ENCODE measurements at places on chromosomes 12 and 14.
A peak's percentile ranks its signal among the peaks of the same experiment; 100 is the strongest.

GRCh38 chr12:116861320-116861719, 19.9 kb downstream of the HRK start:
- peak; percentile 10 for DNase-seq

DNA sequence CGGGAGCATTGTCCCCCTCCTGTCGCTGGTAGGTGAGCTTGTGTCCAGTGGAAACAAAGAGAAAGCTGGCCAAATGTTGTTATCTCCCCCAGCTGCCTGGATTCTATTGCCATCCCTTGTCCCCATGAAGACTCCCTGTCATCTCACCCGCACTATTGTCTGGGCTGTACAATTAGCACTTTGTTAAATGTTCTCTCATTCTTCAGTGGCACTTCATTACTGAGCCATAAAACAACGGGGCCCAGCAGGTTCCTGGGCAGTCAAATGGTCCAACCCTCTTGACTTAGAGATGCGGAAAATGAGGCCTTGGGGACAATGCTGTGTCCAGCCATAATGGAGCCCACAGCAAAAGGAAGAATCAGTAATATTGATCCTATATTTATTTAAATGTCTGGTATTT, 13.2 kb upstream of the COL2A1 start:
- DNase-seq, result no peak

- no peak for DNase-seq
Observed at GRCh38 chr12:2805143-2805520, 7.3 kb upstream of the ITFG2 start.

- no peak for DNase-seq
Observed at GRCh38 chr14:80924365-80925103, 17.0 kb downstream of the CEP128 start.

DNA sequence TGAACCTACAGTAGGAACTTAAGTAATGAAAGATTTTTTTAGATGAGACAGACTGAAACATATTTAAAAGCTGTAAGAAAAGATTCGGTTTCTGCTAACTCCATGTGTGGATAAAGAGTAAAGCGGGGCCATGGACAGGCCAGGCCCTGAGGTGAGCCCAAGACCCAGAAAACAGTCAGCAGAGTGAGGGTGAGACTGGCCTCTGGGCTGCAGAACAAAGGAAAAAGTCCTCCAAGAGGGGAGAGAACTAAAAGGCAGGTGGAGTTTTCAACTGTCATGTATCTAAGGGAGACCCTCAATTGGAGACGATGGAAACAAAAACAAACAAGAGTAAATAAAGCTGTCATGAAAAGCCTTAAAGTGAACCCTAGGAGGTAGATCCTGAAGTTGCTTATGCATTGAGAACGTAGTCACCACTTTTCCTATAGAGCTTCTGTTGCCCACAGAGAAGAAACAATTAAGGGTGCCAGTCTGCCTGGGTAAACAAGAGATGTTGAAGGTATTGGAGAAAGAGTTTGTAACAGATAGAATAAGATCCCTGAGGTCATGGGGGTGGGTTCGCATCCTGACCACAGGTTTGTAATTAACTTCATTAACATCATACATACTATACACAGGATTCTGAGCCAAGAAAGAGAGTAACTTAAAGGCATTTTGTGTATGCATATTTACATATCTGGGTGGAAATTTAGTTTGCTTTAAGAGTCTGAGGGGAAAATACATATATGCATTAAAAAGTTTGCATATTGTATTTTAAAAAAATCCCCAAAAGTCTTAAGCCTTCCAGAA, 268.7 kb upstream of the PDE3A start:
- DNase-seq, result no peak

DNA sequence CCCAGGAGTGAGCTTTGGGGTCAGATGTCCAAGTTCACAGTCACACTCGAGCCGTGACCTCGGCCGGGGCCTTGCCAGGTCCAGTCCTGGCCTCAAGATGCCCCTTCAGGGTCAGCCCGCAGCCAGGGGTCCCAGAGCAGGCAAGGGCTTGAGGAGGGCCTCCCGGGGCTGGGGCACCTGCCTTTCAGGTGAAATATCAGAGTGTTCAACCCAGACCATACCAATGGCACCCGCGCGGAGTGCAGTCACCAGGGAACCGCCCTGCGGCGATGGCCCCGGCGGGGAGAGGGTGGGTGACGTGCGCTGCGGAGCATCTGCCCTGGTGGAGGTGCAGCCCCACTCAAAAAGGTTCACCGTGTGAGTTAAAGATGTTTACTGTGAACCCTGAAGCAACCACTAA, 16.9 kb downstream of the LRCOL1 start:
- no peak for DNase-seq

DNA sequence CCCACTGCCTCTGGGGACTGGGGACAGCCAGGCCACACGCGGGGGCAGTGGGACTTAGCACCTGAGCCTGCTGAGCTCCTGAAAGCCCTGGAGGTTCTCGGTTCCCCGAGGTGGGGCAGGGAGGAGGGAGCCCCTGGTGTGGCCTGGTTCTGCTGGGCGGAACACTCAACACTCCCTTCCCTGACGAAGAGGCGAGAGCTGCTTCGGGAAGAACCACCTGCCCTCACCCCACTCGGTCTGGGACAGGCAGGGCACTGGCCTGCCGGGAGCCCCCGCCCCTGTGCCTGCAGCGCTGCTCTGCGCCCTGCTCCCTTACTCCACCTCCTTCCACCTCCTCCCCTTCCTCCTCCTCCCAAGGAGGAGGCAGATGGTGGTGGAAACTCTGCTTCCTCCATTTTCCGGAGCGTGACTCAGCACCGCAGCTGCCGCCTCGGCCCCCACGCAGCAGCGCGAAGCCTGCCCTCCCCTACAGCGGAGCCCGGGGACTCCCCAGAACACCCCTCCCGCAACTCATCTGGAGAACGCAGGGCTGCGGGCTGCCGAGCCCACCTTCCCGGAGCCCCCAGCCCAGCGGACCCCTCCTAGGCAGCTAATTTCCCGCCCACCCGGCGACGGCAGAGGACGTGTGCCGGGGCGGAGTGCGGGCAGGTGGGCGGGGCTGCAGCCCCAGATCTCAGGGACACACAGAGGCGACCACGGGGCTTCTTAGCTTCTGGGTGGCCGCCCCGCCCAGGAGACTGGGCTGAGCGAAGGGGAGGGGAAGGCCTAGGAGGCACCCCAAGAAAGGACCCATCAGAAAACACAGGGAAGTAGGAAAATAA, 11.7 kb upstream of the INF2 start:
- peak; percentile 66 for DNase-seq

DNA sequence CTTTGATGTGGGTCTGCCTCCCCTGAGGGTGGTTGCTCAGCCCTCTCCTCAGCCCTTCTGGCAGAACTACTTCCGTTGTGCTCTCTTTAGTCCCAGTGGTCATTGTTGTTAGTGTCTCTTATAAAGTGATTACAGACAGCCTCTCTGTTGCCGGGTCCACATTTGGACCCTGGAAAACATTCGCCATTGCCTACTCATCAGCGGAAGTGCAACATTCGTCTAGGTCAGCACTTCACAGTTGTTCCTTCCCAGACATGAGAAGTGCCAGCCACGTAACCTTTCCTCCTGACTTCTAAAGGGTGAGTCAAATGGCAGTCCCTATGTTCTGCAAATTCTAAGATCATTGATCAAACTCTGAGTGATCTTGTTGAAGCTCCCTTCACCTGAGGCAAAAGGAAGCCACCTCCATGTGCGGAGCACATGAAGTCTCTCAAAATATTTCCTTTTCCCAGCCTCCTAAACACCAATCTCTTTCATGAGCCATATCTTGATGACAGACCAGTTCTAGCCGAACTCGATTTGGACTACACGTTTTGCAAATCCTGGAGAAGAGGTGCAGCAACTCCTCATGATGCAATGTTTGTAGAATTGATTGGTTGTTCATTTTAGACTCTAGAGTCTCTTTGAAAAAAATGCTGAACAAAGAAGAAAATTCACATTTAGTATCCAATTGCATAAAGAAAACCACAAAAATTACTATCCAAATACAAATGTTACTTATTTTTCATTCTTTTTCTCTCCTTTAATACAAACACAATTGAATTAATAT, 163.8 kb downstream of the RPL10L start:
- no peak for DNase-seq

DNA sequence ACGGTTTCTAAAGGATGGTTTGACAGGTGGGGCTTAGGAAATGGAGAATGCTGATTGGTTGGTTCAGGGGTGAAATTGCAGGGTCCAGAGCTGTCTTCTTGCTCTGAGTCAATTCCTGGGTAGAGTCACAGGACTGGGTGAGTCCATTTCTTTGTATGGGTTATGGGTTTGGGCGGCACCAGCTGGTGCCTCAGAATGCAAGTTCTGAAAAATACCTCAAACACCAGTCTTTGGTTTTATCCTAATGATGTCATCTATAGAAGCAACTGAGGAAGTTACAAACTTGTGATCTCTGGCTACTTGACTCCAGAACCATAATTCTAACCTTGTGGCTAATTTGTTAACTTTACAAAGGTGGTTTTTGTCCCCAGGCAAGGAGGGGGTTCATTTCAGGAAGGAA, 47.6 kb upstream of the EIF5 start:
- DNase-seq, result no peak

DNA sequence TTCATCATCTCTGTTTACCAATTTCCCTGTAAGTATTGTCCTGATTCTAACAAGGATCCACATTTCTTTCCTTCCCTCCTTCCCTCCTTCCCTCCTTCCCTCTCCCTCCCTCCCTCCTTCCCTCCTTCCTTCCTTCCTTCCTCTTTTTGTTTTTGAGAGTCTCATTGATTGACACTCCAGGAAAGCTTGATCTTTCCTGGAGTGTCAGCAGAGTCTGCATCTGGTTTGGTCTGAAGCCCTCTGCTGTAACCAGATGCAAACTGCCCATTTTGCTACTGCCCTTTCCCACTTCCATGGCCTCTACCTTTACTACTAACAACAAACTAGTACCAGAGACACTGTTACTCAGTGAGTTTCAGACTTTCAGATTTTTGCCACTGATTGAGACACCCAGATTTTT, 14.4 kb upstream of the OR6C65 start:
- DNase-seq, result no peak

DNA sequence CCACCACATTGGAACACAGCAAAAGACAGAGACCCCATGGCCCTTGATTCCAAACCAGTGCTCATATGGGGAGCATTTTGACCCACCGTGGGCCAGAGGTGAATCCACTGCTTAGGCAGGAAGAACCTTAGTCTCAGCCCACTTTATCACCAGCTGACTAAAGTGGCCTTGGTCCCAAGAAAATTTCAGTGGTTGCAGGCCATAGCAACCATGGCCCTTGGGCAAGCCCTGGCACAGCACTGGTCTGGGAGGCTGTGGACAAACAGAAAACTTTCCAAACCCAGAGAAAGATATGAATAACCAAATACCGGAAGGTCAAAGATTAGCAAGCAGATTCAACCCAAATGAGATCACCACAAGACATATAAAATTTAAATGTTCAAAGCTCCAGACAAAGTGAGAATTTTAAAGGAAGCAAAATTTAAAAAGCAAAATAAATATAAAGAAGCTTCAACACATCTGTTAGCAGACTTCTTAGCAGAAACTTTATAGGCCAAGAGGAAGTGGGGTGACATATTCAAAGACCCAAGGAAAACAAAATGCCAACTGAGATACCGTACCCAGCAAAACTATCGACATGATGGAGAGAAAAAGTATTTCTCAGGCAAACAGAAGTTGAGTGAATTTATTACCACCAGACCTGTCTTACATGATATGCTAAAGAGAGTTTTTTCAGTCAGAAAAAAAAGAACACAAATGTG, 7.8 kb downstream of the KLRK1 start:
- no peak for DNase-seq

DNA sequence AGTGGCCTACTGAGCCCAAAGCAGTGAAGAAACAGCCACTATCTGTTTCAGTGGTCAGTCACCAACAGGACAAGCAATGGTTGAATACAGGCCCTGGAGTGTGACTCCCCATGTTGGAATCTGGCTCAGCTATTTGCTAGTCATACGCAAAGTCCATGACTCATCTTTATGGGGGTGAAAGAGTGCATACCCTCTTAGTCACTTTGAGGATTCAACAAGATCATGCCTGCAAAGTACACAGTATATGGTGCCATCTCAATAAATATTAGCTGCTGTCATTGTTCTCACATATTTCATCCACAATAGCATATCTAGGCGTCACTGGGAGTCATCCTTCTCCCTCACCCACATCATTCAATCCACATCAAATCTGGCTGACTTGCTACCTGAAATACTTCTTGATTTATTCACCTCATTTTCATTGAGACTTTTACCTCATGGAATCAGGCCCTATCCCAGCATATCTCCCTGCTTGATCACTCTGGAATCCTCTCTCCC, 26.4 kb upstream of the STAB2 start:
- DNase-seq, result no peak

- DNase-seq, result no peak
Observed at GRCh38 chr12:32181498-32182175, 75.0 kb downstream of the BICD1 start.

- no peak for DNase-seq
Observed at GRCh38 chr12:25146686-25147085, 48.3 kb downstream of the DNAI7 start.

- no peak for DNase-seq
Observed at GRCh38 chr12:65493913-65494245, 215.4 kb downstream of the MSRB3 start.

DNA sequence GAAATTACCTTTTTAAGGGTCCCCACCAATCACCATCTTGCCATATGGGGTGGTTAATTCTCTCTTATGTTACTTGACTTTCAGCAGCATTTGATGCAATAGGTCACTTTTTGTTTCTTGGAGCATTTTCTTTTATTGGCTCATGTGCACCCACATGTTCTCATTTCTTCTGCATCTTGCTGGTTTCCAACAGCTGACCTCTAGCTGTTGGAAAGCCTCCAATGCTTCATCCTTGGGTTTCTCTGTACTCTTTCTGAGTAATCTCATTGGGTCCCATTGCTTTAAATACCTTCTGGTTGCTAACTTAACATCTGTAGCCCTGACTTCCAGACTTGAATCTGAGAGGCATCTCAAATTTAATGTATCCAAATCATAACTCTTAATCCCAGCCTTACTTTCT, 116.8 kb downstream of the CRADD start:
- no peak for DNase-seq

DNA sequence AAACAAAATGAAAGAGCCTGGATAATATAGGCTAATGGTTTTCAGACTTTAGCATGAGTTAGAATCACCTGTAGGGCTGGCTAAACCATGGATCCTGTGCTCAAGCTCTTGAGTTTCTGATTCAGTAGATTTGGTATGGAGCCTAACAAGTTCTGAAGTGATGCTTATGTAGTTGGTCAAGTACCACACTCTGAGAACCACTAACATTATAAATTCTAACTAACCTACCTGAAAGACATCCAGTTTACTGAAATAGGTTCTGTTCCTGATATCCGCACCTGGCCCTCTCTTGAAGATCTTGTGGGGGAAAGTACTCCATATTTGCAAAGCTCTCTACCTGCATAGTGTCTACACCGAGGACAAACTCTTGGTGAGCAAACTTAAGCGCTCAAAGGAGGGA, 59.4 kb upstream of the VSX2 start:
- DNase-seq, result no peak

- no peak for DNase-seq
Observed at GRCh38 chr12:105978686-105979085, 160.1 kb downstream of the NUAK1 start.

GRCh38 chr14:102594514-102595175, 2.2 kb downstream of the RCOR1 start:
- DNase-seq, result peak; percentile 89

DNA sequence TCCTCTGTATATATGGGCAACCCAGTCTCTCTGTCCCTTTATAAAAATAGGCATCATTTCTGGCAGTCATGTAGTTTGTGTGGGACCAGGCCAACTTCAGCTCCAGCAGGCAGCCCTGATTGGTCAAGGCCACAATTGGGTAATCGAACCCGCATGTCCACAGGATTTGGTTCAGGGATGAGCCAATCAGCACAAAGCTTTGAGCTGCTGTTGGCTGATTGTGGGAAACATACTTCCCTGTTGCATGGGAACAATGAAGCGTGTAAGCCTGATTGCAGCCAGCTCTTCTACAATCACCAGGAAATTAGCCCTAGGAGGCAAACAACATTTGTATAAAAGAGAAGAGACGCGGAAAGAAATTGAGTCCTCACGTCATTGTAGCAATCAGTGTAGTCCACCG, 328.6 kb downstream of the PCNX1 start:
- DNase-seq, result no peak
